ENCODE measurements at places on chromosomes 7 and 10. TPM values are rescaled to one million over a fixed set of nuclear protein-coding genes. Genes with fewer than 3 reads are reported as not detected.

The TMEM213 gene
- total RNA-seq: not detected

The AKR1C2 gene
- 3,597 TPM for total RNA-seq

The STAMBPL1 gene
- 28.3 TPM for total RNA-seq

The MEIG1 gene
- total RNA-seq: 0.77 TPM

The PNPLA8 gene
- 16.2 TPM for total RNA-seq

The TMEM270 gene
- 0.21 TPM for total RNA-seq

The SPDYE2 gene
- not detected for total RNA-seq

The C10orf143 gene
- 0.66 TPM for total RNA-seq

The BCCIP gene
- total RNA-seq: 99.9 TPM

The EPHA1 gene
- not detected for total RNA-seq

The VPS37D gene
- total RNA-seq: 3.1 TPM

The C10orf88 gene
- total RNA-seq: 8.8 TPM

The TAS2R41 gene
- total RNA-seq: not detected

The MYL10 gene
- total RNA-seq: not detected

The IQUB gene
- total RNA-seq: 0.05 TPM

The ENTPD1 gene
- total RNA-seq: 0.16 TPM

The AKR1C4 gene
- 0.18 TPM for total RNA-seq

The GSTO1 gene
- 239 TPM for total RNA-seq

The SPDYE11 gene
- total RNA-seq: not detected

The AKAP9 gene
- total RNA-seq: 11.8 TPM

The MACROH2A2 gene
- 24.6 TPM for total RNA-seq

The ANKRD2 gene
- 7.4 TPM for total RNA-seq

The POU6F2 gene
- total RNA-seq: not detected

The TMEM243 gene
- total RNA-seq: 24.9 TPM

The MEST gene
- 36.9 TPM for total RNA-seq

The ZNF365 gene
- total RNA-seq: 0.86 TPM

The ANKIB1 gene
- 29.6 TPM for total RNA-seq

The MBLAC1 gene
- total RNA-seq: 2.7 TPM

The MCMBP gene
- 91.7 TPM for total RNA-seq

The VENTX gene
- total RNA-seq: not detected

The GTF2IRD1 gene
- total RNA-seq: 21.0 TPM

The TMEM140 gene
- total RNA-seq: 0.64 TPM

The LRIT1 gene
- total RNA-seq: not detected

The GARIN1A gene
- 0.57 TPM for total RNA-seq

The STEAP4 gene
- 0.06 TPM for total RNA-seq

The VAX1 gene
- total RNA-seq: 1.5 TPM

The NKX1-2 gene
- not detected for total RNA-seq

The HOXA9 gene
- 0.39 TPM for total RNA-seq

The TFEC gene
- 0.14 TPM for total RNA-seq

The WNT16 gene
- total RNA-seq: 1.6 TPM

Data from A549 treated with dexamethasone at 1 μM for 4 hours (cell line).